ENCODE measurements at places on chromosomes 2 and 18.
A peak's percentile ranks its signal among the peaks of the same experiment; 100 is the strongest.

DNA sequence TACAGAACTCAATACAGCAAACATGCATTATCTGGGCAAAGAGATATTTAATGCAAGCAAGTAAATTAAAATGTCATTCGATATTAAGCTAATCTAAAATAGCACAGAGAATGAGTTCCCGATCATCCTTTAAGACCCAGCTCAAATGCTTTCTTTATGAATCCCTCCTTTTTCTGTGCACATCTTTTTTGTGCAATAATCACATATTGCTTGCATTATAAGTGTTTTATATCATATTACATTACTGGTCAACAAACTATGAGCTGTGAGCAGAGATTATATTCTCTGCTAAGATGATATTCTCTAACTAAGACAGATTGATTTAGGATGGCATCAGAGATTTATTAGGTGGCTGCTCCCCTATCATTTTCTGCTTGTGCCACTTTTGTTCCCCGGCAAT, 146.1 kb downstream of the ERBB4 start:
- no peak for DNase-seq

- no peak for DNase-seq
These were observed 168.8 kb upstream of the SPATS2L start for GRCh38 chr2:200137691-200138090.

DNA sequence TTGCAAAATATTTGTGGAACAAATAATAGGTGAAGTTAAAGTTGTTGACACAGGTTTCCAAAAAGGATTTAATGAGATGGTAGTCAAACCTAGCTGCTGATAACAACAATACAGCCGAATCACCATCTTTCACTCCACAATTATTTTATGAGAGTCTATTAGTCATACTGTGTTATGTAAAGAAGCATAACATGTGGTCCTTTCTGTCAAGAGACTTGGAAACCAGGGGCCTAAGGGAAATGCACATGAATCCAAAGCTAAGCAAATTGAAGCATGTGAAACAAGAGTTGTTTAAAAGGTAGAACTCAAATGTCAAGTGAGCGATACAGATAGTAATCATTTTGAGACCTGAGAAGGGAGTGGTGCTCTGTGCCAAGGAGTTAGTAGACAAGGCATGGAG, 16.0 kb downstream of the CD28 start:
- DNase-seq: no peak

DNA sequence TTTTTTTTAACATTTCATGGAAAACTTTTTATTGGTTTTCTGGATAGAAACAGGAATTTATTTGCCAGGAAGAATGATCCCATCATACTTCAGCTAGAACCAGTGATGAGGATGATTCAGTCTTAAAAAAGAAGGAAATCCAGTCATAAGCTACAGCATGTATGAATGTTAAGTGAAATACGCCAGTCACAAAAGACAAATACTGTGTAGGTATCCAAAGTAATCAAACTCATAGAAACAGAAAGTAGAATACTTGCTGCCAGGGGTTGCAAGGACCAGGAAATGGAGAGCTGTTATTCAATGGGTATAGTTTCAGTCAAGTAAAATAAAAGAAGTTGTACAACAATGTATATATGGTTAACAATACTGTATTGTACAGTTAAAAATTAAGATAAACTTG, 21.3 kb downstream of the PSME4 start:
- no peak for DNase-seq

DNA sequence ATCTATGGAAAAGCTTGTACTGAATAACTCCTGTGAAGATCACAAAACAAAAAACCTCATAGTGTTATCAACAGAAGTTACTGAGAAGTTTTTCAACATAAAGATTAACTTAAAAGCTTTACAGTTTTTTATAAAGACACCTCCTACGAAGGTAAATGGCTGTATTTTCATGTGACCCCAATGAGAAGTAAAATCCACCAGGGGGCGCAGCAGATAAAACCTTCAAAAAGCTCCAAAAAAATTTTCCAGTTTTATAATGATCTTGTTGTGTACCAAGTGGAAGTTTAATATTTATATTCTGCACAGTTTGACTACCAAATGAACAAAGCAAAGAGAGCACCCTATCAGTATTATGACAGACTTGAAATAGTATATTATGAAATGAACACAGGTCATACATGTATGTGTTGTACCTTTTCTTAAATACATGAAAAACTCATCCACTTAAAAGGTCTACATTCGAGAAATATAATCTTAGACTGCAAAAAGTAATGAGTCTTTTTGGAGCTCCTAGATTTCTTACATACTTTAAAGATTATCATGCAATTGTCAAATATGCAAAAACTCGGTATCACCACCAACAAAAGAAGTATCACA, 38.5 kb downstream of the PNO1 start:
- no peak for DNase-seq

- DNase-seq: no peak
These were observed 144.6 kb downstream of the MAIP1 start for GRCh38 chr2:200100027-200100426.

- no peak for DNase-seq
These were observed 89.9 kb downstream of the AP1S3 start for GRCh38 chr2:223747392-223748042.

GRCh38 chr2:73085691-73086090, 14.2 kb upstream of the SFXN5 start:
- peak; percentile 83 for DNase-seq

- no peak for DNase-seq
These were observed 961.3 kb upstream of the CELF4 start for GRCh38 chr18:38526922-38527321.

GRCh38 chr18:57542126-57542525, 44.4 kb downstream of the FECH start:
- DNase-seq: no peak

- DNase-seq: no peak
These were observed 29.6 kb downstream of the FAM168B start for GRCh38 chr2:131063501-131064283.

DNA sequence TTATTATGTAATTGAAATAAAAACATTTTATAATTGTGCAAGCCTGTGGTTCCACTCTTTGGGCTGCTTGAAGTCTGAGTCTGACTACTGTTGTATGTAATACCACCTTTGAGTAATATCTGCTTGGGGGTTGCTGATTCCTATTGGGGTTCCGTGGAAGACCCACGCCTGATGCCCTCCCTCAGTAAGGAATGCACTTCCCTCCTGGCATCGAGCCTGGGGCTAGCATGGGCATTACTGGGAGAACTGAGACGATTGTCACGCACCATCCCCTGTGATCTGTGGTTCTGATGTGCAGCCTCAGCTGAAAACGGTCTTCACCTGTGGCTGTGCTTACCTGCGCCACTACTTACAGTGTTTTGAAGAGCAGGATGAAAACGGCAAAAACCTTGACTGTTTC, 32.7 kb upstream of the RBM44 start:
- DNase-seq: no peak

DNA sequence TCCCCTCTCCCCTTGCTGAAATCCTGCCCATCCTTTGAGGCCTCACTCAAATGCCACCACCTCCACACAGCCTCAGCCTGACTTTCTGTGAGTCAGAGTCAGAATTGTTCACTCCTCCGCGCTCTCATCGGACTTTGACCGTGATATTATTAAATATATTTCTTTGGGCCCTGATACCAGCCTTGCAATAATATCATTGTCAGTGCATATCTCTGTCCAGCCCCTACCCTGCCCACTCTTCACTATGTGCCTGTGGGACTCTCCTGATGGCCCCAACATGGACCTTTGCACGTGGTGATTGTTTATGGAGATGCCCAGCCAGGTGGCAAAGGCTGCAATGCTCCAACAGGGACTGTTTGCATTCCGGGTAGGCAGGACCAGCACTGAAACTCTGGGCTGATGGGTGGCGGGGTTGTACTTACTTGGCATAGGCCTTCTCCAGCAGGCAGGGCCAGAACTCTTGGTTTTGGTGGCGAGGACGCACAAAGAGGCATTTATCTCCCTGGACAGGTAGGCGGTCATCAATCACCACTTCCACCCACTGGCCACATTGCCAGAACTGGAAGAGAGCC, 37.3 kb downstream of the CAPN13 start:
- DNase-seq: peak; percentile 4
